HT1080 (cell line): ENCODE measurements at places on chromosomes 7 and 10. TPM values are rescaled to one million over a fixed set of nuclear protein-coding genes. Genes with fewer than 3 reads are reported as not detected.

GRCh38 chr10:119893074-119893473 lies 544 bp downstream of the SEC23IP start:
- no peak for DNase-seq

- no peak for DNase-seq
These were observed 2.3 kb upstream of the MDFIC start for GRCh38 chr7:114919587-114919986.

- no peak for DNase-seq
These were observed 12.1 kb upstream of the STK17A start for GRCh38 chr7:43570688-43571365.

DNA sequence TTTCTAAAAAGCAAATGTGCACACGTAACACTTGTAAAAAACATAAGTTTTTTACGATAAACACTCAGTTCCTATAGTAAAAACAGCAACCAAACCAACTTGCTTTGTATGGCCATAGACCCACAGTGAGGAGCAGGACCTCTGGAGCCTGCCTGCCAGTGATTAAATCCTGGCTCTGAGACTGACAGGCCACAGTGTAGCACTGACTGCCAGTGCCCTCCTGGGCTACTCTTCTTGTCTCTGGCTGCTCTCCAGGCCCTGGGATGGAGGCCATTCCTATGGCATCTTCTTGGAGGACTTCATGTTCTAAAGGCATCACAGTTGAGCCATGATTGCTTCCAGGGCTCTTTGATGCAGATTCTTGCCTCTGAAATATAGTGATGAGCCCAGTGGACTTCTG lies 22.7 kb upstream of the TMEM254 start:
- DNase-seq = no peak

DNA sequence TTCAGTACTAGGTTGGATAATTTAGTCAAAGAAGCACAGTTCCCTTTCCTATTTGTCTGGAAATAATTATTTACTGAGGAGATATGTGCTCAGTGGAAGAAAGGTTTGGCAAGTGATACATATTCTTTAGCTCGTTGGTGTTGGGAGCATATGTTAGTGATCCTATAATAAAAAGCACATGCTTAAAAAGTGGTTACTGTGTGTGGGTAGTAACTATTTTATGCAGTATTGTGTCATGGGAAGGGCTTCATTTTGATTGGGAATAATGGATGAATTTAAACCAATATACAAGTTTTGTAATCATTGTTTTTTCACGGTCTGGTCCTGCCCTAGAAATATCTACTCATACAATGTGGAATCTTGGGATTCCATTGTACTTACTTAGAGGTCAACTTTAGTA lies 188.7 kb upstream of the PPP1R3A start:
- DNase-seq = no peak

DNA sequence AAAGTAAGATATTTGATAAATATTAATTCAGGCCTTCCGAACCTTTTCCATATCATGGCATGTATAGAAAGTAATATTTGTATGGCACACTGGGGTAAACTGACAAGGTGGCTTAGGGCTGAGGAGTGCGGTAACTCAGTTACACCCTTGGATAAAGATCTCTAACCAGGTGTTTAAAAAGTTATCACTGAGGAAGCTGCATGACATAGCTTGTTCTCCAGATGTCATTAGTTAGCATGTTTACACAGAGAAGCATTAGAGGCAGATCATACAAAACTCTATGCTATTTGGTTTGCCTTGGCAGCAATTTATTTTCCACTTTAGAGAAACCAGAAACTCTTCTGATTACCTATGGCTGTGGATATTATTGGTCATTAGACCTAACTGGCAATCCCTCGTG lies 118.2 kb downstream of the ST7 start:
- DNase-seq = no peak

DNA sequence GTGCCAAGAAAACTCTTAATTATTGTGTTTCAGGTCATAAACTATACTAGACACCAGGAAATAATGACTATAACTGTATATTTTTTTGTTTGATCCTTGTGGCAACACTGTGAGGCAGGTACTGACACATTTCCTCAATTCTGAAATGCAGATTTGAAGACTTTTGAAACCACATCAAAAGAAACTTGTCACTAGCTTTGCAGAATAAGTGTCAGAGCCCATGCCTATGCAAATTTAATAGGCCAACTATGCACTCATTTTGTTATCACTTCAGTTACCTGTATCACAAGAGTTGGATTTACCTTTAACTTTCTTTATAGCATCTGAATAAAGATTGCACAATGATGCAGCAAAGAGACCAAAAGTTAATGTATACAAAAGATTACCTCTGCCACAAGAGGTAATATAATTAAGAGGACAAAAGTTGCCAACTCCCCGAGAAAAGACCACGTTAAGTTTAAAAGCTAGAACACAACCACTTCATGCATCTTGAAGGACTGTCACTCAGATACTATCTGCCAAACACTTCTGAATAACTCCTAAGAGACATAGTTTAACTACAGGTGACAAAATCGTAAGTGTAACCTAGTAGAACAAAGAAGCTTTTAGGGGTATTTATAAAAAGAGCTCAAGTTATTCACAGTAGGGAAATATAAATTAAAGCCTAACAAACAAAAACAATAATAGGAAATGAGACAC lies 80.5 kb downstream of the ELAPOR2 start:
- no peak for DNase-seq

DNA sequence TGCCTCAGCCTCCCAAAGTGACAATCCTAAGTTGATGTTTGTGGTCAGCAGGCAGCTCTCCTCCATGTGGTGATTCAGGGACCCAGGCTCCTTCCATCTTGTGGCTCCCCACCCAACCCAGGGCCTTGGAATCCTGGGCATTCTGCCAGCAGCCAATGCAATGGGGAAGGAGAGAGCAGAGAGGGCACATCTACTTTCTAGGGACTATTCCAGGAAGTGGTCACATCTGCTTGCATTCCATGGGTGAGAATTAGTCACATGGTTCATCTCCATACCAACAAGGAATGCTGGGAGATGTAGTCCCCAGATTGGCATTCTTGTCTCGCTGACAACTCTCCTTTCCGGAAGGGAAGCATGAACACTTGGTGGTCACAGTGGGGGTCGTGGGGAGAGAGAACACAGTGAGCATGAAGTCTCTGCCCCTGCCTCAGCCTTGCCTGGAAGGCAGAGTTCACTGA lies 9.9 kb upstream of the SRRM3 start:
- peak; percentile 72 for DNase-seq

- no peak for DNase-seq
These were observed 142.7 kb downstream of the ELFN1 start for GRCh38 chr7:1812509-1813393.

GRCh38 chr7:30012757-30013156 lies 13.7 kb downstream of the FKBP14 start:
- DNase-seq = no peak

- peak; percentile 62 for DNase-seq
These were observed 895.7 kb upstream of the SORCS1 start for GRCh38 chr10:108060246-108060645.

- no peak for DNase-seq
These were observed 209.1 kb upstream of the PTER start for GRCh38 chr10:16227674-16228073.

- no peak for DNase-seq
These were observed 234.3 kb upstream of the IGFBP3 start for GRCh38 chr7:46155367-46155766.

DNA sequence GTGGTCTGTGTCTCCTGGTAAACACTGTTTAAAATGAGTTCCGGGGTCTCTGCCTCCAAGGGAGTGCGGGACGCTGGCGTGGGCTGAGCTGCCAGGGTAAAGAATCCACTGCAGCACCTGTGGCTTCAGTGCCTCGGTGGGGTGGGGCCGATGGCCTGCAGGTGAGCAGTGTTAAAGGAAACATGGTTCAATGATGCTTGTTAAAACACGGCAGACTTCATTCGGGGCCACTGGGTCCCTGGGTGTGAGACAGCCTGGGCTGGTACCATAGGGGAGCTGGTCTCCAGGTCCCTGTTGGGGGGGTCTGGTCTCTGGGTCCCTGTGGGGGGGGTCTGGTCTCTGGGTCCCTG lies 24.9 kb upstream of the KNDC1 start:
- no peak for DNase-seq

DNA sequence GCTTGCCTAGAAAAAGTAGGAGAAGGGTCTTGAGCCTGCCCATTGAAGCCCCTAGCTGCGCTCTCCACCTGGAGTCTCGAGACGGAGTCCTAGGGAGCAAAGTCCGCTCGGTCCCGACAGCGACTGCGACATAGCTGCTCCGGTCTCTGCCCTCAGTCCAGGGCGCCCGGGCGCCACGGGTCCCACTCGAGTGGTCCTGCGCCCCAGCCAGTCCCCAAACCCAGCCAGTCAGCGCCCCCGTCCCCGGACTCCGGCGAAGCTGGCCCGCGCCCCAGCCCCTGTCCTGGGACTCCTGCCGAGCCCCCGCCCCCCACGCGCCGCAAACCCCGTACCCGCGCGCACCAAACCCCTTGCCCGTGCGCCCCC lies 490 bp downstream of the TNS3 start:
- DNase-seq = no peak

DNA sequence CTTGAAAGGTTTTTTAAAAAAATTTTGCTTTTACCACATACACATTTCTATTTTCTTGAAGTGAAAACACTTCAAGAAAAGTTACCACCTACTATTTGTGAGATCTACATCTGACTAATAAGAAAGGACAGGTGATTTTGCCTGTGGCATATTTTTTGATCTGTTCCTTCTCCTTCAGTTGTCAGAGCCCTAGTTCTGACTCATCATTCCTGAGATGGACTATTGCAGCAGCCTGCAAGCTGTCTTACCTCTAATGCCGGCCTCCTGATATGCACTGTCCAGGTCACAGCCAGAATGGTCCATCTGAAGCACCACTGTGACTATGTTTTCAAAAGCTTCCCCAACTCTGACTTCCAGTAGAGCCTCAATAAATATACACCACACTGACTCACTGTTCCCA lies 28.2 kb upstream of the ANK3 start:
- DNase-seq = no peak

GRCh38 chr10:120507175-120507574 lies 50.1 kb downstream of the PLPP4 start:
- no peak for DNase-seq

DNA sequence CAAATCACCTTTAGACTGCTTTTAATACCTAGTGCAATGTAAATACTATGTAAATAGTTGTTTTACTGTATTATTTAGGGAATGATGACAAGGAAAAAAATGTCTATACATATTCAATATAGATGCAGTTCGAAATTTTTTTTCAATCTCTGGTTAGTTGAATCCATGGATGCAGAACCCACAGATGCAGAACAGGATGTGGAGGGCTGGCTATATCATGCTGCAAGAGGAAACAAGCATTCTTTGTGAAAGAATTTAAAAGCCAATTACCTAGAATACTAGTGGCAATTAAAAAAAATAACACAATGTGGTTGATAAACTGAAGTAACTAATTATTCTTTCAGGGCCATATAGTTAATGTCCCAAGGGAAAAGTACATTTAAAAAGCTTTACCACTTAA lies 170.4 kb downstream of the ZNF438 start:
- DNase-seq = no peak

GRCh38 chr10:112362833-112363232 lies 11.1 kb upstream of the ACSL5 start:
- DNase-seq = no peak

DNA sequence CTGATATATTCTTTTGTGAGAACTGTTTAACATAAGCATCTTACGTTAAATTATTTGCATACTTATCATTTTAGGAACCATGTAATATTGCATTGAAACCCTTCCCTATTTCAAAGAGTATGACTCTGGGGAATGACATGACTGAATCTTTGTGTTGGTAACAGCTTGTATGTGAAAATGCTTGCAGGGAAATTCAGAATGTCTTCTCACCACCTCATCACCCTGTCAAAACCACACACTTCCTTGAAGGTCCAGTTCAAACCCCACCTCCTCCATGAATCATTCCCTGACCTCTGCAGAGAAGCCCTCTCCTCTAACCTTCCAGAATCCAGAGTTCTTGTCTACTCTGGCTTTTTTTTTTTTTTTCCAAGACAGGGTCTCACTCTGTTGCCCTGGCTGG lies 26.3 kb upstream of the NKX2-3 start:
- DNase-seq = peak; percentile 81

LBX1 gene
- total RNA-seq = not detected in 2 replicates

LRGUK gene
- not detected in 2 replicates for total RNA-seq

STRIP2 gene
- 14.3 and 15.2 TPM in 2 replicates for total RNA-seq

XPNPEP1 gene
- total RNA-seq = 81.3 and 88.8 TPM in 2 replicates

PLEKHS1 gene
- total RNA-seq = not detected in 2 replicates

GATA3 gene
- 0.68 and 1.2 TPM in 2 replicates for total RNA-seq

OLAH gene
- not detected in 2 replicates for total RNA-seq

NUTM2E gene
- total RNA-seq = not detected in 2 replicates

ANKRD30A gene
- not detected in 2 replicates for total RNA-seq

SLC26A3 gene
- total RNA-seq = not detected in 2 replicates
